Activated CD8-positive, alpha-beta T cell treated with anti-CD3 and anti-CD28 coated beads for 36 hours (primary cell): ENCODE measurements at places on chromosomes 11 and 22.

GRCh38 chr11:25565846-25566245 is 766.1 kb upstream of the ANO3 start:
- no peak overlapping the region for H3K27ac ChIP-seq
- no peaks in the 10 kb centered on the region for H3K36me3 ChIP-seq
- no peaks in the 10 kb centered on the region for H3K4me1 ChIP-seq

DNA sequence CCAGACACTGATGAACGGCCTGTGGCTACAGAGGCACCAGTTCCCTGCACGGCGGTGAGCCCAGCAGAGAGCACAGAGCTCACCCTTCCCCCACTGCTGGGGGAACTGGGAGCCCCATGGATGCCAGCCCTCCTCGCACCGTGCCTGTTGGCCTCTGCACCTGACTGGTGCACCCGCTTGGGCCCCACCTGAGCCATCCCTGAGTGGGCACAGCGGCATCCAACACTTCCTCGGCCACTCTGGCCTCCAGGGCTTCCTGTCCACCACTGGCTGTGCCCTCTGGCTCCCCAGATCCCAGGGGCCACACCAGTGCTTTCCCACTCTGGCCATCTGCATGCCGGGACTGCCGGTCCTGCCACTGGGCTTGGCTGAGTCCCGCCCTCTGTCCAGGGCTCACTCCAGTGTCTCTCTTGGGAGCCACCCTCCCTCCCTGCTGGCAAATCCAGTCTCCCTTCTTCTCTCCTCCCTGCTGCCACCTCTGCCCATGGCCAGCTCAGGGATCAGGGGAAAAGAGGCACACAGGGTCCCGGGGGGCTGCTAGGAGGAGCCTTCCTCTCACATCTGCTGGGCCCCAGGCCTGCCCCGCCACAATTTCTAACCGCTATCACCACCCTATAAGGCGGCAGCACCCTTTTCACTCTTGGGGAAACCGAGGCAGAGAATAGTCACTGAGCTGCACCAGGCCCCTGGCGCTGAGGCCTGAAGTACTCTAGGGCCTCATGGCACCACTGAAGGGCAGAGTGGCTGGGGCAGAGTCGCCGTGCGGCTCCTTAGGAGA is 33.0 kb downstream of the GNB1L start:
- no peaks in the 10 kb centered on the region for H3K27me3 ChIP-seq
- H3K4me3 ChIP-seq: no peak overlapping the region
- no peaks in the 10 kb centered on the region for H3K36me3 ChIP-seq
- no peak for DNase-seq
- H3K27ac ChIP-seq: no peak overlapping the region
- H3K4me1 ChIP-seq: no peaks in the 10 kb centered on the region

- H3K27ac ChIP-seq: no peak overlapping the region
- H3K4me1 ChIP-seq: no peaks in the 10 kb centered on the region
- H3K4me3 ChIP-seq: no peak overlapping the region
- H3K36me3 ChIP-seq: no peaks in the 10 kb centered on the region
Measured at GRCh38 chr22:29733362-29734201, 13.8 kb downstream of the CABP7 start.

- DNase-seq: no peak
- no peaks in the 10 kb centered on the region for H3K4me1 ChIP-seq
- H3K27me3 ChIP-seq: no peaks in the 10 kb centered on the region
- H3K27ac ChIP-seq: no peak overlapping the region
Measured at GRCh38 chr11:22521226-22521625, 104.4 kb downstream of the FANCF start.
